ENCODE measurements at places on chromosomes 2 and 18.
A peak's percentile ranks its signal among the peaks of the same experiment; 100 is the strongest.

DNA sequence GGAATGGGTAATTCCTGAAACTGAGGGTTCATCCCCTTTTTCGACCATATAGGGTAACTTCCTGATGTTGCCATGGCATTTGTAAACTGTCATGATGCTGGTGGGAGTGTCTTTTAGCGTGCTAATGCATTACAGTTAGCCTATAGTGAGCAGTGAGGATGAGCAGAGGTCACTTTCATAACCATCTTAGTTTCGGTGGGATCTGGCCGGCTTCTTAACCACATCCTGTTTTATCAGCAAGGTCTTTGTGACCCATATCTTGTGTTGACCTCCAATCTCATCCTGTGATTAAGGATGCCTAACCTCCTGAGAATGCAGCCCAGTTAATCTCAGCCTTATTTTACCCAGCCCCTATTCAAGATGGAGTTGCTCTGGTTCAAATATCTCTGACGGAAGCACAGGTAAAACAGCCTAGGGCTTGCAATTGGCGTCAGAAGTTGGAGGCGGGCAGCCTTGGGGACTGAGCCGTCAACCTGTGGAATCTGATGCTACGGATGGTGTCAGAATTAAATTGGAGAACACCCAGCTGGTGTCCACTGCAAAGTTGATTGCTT, 19.5 kb downstream of the RALBP1 start:
- DNase-seq = no peak

GRCh38 chr18:48749768-48750167, 201.0 kb downstream of the SMAD7 start:
- DNase-seq = no peak

GRCh38 chr18:79682894-79683625, 3.5 kb downstream of the CTDP1 start:
- no peak for DNase-seq

GRCh38 chr2:157611110-157611509, 17.6 kb downstream of the ACVR1C start:
- no peak for DNase-seq

DNA sequence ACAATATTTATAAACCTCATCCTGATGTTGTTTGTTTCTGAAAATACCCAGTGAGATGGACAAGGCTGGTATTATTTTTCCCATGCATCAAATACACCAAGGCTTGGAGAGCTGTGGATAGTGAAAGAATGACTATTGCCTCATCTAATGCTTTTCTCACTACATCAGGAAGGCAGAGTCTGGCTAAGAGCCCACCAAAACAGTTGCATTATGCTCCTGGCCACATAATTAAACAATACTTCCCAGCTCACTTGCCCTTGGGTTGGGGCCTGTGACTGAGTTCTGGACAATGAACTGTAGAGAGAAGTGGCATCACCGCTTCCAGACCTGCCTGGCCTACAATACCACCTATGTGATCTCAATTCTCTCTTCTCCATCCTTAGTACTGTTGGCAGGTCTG, 46.4 kb upstream of the REEP1 start:
- no peak for DNase-seq

DNA sequence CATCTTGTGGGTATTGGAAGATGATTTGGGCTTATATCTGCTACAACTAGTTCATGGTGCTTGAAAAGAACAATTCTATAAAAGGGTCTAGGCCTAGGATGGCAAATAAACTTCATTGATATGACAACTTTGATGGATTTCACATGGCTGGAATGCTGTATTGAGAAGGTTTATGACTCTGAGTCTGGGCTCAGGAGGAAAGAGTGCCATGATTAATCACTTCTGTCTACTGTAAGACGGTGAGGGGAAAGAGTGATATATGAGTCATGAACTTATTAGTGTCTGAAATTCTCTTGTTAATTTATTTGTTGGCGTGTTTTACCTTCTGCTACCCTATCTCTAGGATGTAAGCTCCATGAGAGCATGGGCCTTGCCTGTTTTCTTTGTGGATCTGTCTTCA, 17.0 kb upstream of the ADCYAP1 start:
- DNase-seq = no peak

DNA sequence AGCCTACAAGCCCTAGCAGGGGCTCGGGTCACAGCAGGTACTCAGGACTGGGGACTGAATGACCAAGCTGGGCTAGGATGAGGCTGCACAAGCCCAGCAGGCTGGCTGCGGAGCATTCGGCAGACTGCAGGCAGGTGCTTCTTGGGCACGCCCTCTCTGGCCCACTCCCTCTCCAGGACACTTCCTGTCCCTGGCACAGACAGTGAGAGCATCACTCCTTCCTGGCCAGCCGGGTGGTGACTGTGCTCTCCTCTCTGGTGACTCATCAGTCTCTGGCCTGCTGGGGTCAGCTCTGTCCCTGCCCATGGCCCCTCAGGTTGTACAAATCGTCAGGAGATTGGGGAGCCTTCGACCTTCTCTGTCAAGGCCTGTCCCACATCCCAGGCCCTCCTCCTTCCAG, 22.5 kb downstream of the C1QL2 start:
- DNase-seq = no peak

DNA sequence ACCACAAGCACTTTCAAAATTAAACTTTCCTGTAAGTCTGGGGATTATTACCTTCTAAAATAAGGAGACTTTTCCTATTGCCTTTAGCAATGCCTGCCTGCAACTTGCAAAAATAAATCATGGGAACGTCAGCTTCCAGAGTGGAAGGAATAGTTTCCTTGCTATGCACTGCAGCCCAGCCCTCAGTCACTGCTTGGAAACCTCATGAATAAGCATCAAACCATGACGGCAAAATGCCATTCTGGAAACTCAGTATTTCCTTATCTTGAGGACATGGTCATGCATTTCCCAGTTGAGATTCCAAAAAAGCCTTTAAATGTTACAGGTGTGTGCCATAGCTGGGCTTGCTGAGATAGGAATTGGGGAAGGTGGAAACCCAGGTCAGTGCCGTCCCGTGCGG, 84.2 kb upstream of the OTOS start:
- no peak for DNase-seq

GRCh38 chr18:50610349-50610748, 50.5 kb downstream of the MAPK4 start:
- no peak for DNase-seq

- DNase-seq = no peak
These were observed 126.7 kb downstream of the BCL2 start for GRCh38 chr18:63192885-63193349.

- DNase-seq = no peak
These were observed 570.6 kb upstream of the GCFC2 start for GRCh38 chr2:76281156-76281841.

- no peak for DNase-seq
These were observed 155.1 kb downstream of the FIGN start for GRCh38 chr2:163580757-163581156.

- DNase-seq = no peak
These were observed 777.1 kb downstream of the RNF144A start for GRCh38 chr2:7694076-7694985.

- no peak for DNase-seq
These were observed 94.5 kb downstream of the DPP4 start for GRCh38 chr2:161979490-161979889.

DNA sequence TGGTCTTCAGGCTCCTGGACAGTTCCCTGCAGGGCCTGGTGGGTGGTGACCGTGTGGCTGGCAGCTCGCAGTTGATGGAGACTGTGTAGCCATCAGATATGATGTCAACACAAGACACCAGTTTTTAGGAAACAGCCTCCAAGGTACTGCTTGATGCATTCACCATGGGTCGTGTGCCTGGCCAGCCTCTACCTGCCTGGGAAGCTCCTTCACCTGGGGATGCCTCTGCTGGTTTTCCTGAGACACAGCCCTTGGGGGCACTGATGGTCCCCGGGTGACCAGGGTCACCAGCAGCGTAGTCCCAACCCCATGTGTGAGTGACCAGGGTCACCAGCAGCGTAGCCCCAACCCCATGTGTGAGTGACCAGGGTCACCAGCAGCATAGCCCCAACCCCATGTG, 33.6 kb upstream of the KCNG2 start:
- DNase-seq = no peak

DNA sequence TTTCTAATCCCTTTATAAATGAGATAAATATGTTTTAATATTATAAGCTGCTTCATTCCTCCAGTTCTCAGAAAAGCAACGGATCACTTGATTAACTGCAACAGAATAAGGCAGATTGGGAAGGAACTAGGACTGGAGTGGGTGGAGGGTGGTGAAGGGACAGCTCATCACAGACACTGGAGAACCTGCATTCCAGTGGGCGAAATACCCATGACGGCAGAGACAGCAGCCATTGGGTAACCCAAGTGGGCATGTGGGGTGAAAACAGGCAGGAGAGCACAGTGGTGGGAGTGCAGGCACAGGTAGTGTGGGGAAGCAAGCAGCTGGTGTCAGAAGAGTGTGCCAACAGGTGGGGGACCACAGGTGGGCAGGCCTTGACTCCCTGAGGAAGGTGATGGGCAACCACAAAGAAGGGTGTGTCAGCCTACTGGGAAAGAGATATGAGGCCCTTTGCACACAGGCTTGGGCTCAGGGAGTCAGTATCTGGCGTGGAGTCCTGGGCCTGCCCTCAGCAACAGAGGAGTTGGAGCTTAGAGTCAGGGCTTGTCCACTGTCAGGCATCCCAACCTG, 27.2 kb downstream of the DPYSL5 start:
- DNase-seq = no peak

GRCh38 chr2:38632980-38633379, 30.3 kb upstream of the HNRNPLL start:
- no peak for DNase-seq

DNA sequence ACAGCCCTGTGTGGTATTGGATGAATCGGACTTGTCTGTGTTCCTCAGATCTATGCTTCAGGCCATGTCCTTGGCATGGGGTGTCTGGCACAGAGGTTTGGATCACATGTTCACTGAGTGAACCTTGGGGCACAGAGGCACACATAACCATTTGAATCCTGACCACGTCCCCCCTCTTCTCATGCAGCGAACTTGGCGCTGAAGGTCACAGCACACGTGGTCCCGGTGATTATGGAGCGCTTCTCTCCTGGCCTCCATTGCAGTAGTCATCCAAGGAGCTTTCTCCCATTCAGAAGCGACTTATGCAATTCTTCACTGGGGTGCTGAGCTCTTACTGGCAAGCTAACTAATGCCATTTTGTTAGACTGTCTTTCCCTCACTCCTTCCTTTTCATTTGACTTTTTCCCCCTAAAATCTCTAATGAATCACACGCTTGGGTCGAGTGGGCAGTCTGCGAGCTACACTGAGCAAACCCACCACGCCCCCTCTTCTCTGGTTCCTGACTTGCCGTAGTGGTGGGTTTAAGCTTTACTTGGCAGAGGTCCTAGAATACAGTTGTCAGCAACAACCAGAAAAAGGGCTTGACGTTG, 59.4 kb downstream of the KCNG2 start:
- DNase-seq = no peak

DNA sequence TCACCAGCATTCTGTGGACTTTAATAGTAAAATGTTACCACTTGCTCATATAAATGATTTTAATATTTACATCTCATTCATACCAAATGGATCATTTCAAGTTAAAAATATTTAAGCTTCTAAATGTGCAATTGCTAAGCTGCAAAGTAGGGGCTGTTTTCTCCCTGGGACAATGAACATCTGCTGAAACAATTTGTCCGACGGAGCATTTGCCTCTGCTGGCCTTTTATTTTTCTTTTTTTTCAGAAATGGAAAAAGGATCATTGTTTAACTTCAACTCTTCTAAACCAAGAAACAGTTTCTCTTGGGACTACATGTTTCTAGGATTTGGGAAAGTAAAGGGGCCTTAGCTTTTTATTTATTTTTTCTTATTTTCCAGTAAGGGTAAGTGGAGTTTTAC, 43.8 kb upstream of the ITPRID2 start:
- no peak for DNase-seq

GRCh38 chr2:40401896-40402295, 50.0 kb downstream of the SLC8A1 start:
- DNase-seq = no peak

GRCh38 chr2:230542751-230543150, 126.8 kb downstream of the SP100 start:
- DNase-seq = no peak

DNA sequence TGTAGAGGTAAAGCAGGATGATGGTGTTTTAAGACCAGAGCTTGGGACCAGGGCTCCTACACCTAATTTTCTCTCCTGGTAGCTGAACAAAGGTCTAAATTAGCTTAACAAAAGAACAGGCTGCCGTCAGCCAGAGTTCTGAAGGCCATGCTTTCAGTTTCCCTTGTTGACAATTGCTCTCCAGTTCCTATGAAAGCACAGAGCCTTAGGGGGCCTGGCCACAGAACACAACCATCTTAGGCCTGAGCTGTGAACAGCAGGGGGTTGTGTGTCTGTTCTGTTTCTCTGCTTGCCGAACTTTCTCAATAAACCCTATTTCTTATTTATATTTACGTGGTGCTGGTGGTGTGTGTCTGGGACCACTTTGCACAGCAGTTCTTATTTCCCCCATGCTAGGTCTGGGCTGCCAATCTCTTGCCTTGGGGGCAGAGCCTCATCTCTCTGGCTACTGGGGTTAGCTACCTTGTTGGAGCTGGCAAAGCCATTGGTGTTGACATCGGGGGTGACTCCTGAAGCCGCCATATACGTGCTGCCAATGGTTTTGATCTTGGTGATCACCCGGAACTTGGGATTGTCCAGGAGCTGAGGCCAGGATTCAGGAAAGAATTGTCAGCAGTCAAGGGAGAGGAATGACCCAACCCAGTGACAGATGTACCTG, 29.0 kb downstream of the CENPO start:
- DNase-seq = peak; percentile 72

All from NCI-H2107 (cell line).